ENCODE measurements at places on chromosomes 2 and 18.

GRCh38 chr2:171150694-171151285, 9.9 kb downstream of the TLK1 start:
- no peak for DNase-seq
- H3K36me3 ChIP-seq: no peaks in the 10 kb centered on the region
- no peak overlapping the region for H3K4me3 ChIP-seq
- no peaks in the 10 kb centered on the region for H3K27me3 ChIP-seq
- H3K27ac ChIP-seq: no peak overlapping the region
- peaks cover 4% of the 10 kb centered on the region for H3K4me1 ChIP-seq

DNA sequence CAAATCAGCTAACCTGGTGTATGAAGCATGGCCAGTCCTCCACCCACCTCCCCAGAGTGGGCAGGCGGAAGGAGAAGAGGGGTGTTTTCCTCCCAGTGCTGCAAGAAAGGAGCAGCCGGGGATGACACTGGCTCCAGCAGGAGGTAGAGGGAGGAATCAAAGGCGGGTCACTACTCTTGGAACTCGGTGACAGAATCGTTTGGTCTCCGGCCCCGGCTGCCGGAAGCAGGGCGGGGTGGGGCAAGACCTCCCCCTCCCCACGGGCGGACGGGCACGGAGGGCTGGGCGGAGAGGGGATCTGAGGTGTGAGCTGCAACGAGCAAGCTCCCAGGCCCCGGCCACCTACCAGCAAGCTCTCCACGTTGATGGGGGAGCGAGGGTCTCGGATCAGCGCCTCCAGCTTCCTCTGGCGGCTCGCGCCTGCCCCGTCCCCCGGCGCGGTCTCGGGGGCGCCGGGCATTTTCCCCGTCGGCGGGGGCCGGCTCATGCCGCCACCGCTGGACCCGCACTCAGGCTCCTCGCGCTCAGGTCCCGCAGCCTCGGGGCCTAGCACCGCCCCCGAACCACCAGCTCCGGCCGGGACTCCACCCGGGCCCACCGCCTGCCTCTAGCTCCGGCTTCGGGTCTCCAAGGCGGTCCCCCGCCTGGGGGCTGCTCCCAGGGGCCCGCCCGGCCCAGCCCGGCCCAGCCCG, 640 bp downstream of the ROCK2 start:
- peaks cover 14% of the 10 kb centered on the region for H3K27me3 ChIP-seq
- H3K4me1 ChIP-seq: peaks cover 28% of the 10 kb centered on the region
- peak overlapping the region; percentile 78 for H3K27ac ChIP-seq
- H3K4me3 ChIP-seq: peak overlapping the region; percentile 87

- no peaks in the 10 kb centered on the region for H3K36me3 ChIP-seq
- no peak overlapping the region for H3K27ac ChIP-seq
- H3K27me3 ChIP-seq: no peaks in the 10 kb centered on the region
- no peaks in the 10 kb centered on the region for H3K4me1 ChIP-seq
- no peak overlapping the region for H3K4me3 ChIP-seq
- no peak for DNase-seq
Observed at GRCh38 chr2:85951351-85952067, 62.7 kb upstream of the ST3GAL5 start.

DNA sequence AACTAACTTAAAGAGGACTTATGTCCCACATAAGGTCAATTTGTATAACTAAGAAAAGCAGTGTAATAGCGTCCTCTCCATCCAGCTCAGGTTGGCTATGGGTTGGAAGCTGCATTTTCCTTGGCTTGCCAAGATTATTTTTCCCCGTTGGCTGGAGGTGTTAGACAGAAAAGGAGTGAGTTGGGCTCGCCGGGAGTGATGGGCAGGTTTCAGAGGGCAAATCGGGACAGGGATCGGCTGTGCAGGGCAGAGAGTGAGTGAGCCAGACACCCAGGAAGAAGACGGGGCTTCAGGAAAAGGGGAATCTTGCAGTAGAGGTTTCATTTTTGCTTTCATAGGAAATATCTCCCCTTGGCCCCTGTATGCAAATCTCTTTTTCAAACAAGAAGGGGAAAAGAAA, 41.5 kb upstream of the MAP3K20 start:
- H3K36me3 ChIP-seq: no peaks in the 10 kb centered on the region
- H3K4me3 ChIP-seq: no peak overlapping the region
- no peak for DNase-seq
- H3K27ac ChIP-seq: no peak overlapping the region

GRCh38 chr2:223969856-223970255, 12.6 kb downstream of the MRPL44 start:
- peaks cover 11% of the 10 kb centered on the region for H3K36me3 ChIP-seq
- DNase-seq: no peak

DNA sequence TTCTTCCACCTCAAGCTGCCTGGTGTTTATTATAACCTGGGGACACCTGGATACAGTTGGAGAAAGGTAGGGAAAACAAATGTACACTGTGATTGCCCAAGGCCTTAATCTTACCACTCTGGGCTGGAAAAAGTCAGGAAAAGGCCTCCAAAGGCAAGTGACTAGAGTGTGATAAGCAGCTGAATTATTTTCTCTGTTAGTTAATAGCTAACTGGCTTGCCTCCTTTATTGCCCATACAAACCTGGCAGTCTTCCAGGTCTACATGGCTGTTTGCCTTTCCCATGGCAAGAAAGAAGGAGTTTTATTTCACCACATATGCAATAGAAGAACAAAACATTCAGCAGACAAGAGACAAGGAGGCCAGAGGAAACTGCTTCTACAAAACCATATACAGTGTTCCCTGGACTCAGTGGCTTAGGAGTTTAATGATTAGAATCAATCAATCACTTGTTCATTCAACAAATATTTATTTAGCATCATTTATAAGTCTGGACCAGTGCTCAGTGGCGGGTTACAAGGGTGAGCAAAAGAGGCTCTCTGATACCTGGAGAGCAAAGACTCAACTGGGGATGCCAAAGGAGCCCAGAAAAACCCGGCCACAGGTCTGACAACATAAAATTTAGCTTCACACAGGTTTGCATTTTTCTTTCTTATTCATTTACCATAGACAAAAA, 27.5 kb upstream of the SUCLG1 start:
- H3K36me3 ChIP-seq: no peaks in the 10 kb centered on the region
- H3K4me3 ChIP-seq: no peak overlapping the region
- H3K27ac ChIP-seq: no peak overlapping the region
- no peaks in the 10 kb centered on the region for H3K27me3 ChIP-seq

GRCh38 chr2:29238497-29238896, 123.3 kb downstream of the CLIP4 start:
- H3K4me1 ChIP-seq: no peaks in the 10 kb centered on the region
- peak; percentile 55 for DNase-seq
- H3K27me3 ChIP-seq: no peaks in the 10 kb centered on the region
- H3K4me3 ChIP-seq: no peak overlapping the region

GRCh38 chr2:98839292-98839691, 96.7 kb downstream of the CRACDL start:
- no peaks in the 10 kb centered on the region for H3K36me3 ChIP-seq
- no peak overlapping the region for H3K4me3 ChIP-seq
- H3K27me3 ChIP-seq: no peaks in the 10 kb centered on the region
- no peak for DNase-seq
- no peak overlapping the region for H3K27ac ChIP-seq
- no peaks in the 10 kb centered on the region for H3K4me1 ChIP-seq

DNA sequence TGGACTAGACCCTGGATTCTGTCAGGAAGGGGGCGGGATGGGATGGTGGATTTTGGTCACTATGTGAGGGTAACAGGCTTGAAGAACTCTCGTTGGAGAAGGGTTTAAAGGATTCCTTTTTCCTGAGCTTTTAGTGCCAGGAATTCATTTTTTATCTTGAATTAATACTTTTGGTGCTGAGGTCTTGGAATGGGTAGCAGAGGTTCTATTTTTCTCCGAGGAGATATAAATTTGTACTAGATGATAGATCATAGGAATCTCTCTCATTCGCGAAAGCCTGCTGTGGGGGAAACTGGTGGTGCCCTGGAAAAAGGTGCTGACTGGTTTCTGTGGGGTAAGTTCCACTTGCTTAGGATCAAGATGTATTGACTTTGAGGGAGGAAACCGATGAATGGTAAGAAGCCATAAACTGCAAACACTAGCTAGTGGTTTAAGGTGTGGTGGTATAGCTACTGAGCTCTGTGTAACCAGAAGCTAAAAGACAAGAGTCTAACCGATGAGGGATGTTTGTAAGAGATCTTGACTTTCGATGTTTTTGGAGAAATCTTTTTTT, 706 bp downstream of the AGPS start:
- H3K4me3 ChIP-seq: peak overlapping the region; percentile 67
- peaks cover 20% of the 10 kb centered on the region for H3K4me1 ChIP-seq
- DNase-seq: peak; percentile 4
- no peak overlapping the region for H3K27ac ChIP-seq
- no peaks in the 10 kb centered on the region for H3K36me3 ChIP-seq

GRCh38 chr2:203683932-203684556, 22.4 kb upstream of the CD28 start:
- no peak overlapping the region for H3K27ac ChIP-seq
- no peaks in the 10 kb centered on the region for H3K27me3 ChIP-seq
- no peak for DNase-seq
- H3K4me1 ChIP-seq: peaks cover 6% of the 10 kb centered on the region

- no peak overlapping the region for H3K27ac ChIP-seq
Observed at GRCh38 chr2:206859330-206859739, 80.0 kb upstream of the CPO start.

- DNase-seq: no peak
- H3K4me3 ChIP-seq: no peak overlapping the region
- no peaks in the 10 kb centered on the region for H3K36me3 ChIP-seq
- H3K27me3 ChIP-seq: peaks cover 46% of the 10 kb centered on the region
Observed at GRCh38 chr2:134429886-134430285, 176.0 kb downstream of the MGAT5 start.

DNA sequence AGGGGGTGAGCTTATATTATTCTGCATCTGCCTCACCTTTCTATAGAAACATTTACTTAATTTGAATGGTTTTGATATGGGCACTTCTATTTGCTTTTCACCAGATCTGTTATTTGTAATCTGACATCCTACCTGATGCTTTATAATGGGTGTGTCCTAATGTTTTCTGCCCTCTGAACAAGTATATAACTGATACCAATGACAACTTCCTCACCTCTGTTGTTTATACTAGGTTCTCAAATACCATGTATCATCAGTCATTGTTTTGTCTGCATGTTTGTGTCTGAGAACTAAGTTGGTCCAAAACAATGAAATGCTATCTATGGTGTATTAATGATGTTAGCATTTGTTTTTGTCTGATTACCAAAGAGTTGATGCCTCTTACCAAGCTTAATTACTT, 45.8 kb downstream of the ITGA6 start:
- no peak overlapping the region for H3K4me3 ChIP-seq
- H3K4me1 ChIP-seq: no peaks in the 10 kb centered on the region
- H3K27me3 ChIP-seq: no peaks in the 10 kb centered on the region
- DNase-seq: no peak
